ENCODE measurements at places on chromosomes 2 and 18. TPM values are rescaled to one million over a fixed set of nuclear protein-coding genes. Genes with fewer than 3 reads are reported as not detected.

DNA sequence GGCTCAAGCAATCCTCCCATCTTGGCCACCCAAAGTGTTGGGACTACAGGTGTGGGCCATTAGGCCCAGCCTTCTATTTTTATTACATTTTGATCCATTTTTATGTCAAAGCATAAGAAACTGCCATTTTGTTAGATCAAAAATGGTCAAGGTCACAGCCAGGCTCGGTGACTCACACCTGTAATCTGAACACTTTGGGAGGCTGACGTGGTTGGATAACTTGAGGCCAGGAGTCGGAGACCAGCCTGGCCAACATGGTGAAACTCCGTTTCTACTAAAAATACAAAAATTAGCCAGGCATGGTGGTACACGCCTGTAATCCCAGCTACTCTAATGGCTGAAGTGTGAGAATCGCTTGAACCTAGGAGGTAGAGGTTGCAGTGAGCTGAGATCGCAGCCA is 49.2 kb downstream of the EEF1B2 start:
- DNase-seq, result no peak

GRCh38 chr2:52000151-52000855 is 968.4 kb upstream of the NRXN1 start:
- DNase-seq, result no peak

SLC9A2 gene
- total RNA-seq, result 0.06 TPM

DNA sequence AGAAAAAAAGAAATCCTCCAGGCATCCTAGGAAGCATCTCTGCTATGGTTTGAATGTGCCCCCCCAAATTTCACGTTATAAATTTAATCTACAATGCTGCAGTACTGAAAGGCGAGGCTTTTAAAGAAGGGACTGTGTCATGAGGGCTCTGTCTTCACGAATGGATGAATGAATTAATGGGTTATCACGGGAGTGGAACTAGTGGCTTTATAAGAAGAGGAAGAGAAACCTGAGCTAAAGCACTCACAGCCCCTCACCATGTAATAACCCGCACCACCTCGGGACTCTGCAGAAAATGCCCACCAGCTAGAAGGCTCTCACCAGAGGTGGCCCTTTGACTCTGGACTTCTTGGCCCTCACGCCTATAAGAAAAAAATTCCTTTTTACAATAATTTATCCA is 27.6 kb downstream of the RNU4ATAC start:
- no peak for DNase-seq

All from lung (tissue), 17 donors.